ENCODE measurements at places on chromosomes 11 and 22.

- DNase-seq, result no peak
Measured at GRCh38 chr11:114263513-114264170, 32.6 kb upstream of the NNMT start.

DNA sequence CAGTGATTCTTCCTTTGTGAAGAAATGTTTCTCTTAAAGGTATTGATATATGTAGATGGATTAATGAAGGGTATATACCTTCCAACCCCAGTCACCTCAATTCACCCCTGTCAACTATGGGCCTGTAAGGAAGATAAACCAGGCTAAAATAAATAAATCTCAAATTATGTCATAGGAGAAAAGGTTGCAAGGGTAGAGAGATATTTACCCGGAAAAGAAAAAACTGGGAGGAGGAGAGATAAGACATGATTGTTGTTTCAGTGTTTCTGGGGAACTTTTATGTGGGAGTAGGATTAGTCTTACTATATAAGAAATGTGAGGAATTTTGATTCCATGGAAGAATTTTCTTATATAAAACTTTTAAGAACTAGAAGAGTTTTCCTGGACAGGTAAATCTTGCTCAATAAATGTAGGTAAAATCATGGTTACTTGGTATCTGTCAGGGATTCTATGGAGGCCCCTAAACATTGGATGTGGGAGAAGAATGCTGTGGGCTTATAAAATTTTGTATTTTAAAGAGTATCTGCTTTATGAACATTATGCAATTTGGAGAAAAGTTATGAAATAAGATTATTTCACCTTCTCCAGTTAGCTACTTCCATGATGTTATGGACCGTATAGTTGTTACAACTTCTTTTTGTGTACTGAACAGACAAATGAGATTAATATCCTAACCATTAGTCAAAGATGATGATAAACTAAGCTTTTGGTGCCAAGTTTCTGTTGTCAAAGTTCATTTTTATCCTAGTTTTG lies 6.4 kb downstream of the YAP1 start:
- DNase-seq, result no peak

GRCh38 chr11:12552692-12553091 lies 121.5 kb upstream of the TEAD1 start:
- DNase-seq, result no peak

DNA sequence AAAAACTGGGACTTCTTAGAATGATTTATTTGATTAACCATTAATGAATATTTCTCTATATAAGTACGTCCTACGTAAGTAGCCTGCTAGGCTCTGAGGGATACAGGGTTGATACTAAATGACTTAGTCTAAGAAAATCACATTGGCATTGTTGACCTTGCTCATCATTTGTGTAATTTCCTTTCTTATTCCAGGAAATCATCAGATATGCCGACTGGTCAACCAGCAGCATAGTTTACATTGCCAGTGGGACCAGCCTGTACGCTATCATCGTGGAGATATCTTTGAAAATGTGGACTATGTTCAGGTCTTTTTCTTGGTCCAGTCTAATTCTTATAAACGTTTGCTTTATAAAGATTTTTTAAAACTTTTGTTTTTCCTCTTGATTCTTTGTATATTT lies 42.5 kb downstream of the TTC17 start:
- no peak for DNase-seq

DNA sequence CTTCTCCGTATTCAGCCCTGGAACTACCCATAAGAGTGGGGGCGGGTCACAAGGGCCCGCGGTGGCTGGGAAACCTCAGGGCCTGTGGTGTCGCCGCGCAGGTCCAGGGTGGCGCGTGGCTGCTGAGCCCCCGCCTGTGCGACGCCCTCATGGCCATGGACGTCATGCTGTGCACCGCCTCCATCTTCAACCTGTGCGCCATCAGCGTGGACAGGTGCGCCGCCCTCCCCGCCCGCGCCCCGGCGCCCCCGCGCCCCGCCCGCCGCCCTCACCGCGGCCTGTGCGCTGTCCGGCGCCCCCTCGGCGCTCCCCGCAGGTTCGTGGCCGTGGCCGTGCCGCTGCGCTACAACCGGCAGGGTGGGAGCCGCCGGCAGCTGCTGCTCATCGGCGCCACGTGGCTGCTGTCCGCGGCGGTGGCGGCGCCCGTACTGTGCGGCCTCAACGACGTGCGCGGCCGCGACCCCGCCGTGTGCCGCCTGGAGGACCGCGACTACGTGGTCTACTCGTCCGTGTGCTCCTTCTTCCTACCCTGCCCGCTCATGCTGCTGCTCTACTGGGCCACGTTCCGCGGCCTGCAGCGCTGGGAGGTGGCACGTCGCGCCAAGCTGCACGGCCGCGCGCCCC lies 2.4 kb downstream of the DRD4 start:
- no peak for DNase-seq

GRCh38 chr11:72685560-72686480 lies 11.6 kb upstream of the PDE2A start:
- DNase-seq, result no peak

- DNase-seq, result no peak
Measured at GRCh38 chr11:88619071-88619425, 281.5 kb upstream of the CTSC start.

DNA sequence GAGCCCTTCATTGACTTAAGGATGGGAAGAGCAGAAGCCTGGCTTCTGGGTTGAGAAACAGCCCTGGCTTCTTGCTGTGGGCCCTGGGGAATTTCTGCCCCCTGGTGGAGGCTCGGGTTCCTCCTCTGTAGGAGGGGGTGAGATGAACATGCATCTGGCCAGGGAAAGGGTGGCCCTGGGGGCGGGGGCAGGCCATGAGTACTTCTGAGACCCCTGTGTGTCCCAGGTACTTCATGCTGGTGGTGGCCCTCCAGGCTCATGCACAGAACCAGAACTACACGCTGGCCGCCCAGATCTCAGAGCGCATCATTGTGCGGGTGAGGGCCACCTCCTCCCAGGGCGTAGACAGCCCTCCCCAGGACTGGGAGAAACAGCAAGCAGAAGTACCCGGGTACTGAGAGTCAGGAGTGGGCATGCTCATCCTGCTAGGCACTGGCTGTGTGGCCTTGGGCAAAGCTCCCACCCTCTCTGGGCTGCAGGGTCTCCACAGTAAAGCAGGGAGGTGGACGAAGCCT lies 15.8 kb downstream of the TMEM258 start:
- DNase-seq, result peak; percentile 34

DNA sequence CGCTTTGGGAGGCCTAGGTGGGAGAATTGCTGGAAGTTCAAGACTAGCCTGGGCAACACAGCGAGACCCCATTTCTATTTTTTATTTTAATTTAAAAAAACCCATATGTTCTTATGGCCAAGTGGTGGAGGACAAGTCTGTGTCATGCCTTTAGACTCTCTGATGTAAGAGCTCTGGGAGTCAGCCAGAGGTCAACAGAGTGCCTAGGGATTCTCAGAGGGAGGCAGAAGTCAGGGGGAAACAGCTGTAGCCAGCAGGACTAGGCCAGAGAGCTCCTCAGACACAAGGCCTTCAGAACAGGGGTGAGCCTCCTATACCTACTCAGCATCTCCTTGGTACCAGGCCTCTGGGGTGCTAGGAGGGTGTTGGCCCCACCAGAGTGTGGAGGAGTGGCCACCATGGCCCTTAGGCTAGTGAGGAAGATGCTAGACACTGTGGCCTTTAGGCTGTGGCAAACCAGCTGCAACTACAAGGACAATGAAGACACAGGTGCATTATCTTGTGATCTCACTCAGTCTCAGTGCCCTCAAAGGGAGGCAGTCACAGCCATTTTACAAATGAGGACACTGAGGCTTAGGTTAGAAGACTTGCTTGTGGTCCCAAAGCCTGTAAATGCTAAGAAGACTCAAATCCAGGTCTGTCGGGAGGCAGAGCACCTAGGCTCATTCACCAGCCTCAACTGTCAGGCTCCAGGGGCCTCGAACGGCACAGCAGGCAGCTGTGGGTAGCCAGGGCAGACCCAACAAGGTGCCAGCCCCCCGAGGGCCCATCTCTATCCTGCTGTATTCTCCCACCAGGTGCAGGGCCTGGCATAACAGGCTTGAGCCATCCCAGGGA lies 5.0 kb downstream of the ZP1 start:
- DNase-seq, result no peak

GRCh38 chr11:111797145-111797581 lies 31.0 kb upstream of the PPP2R1B start:
- no peak for DNase-seq

DNA sequence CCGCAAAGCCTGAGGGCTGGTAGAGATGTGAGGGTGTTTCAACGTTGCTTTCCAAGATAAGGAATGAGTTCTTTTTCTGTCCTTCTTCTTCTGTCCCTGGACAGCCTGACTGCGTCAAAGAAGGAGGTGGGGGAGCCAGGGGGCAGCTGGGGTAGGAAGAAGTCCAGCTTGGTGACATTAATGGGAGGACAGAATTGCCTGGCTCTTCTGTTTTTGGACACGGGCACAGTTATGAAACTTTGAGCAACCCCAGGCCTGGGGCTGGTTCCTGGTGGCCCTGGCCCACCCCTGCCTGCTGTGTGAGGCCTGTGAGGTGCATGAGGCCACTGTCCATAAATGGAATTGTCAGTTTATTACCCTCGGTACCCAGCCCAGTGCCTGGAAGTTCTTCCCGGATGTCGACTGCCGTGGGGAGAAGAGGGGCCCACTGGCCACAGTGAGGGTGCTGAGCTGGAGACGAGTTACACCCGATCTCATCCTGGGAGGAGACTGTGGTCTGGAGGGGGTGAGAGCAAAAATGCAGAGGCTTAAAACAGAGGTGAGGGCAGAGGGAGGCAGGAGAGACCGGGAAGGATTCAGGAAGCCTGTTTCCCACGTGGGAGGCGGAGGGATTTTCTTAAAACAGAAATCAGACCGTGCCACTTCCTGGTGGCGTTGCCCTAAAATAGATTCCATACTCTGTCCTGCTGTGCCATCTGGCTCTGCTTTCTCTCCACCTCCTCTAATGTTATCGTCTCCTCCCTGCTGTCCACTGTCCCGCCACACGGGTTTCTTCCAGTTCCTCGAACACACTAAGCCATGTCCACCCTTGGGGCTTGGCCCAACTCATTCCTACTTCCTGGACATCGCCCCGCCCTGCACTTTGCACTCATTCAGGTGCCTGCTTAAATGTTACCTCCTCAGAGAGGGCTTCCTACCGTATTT lies 59.7 kb upstream of the RASD2 start:
- no peak for DNase-seq

GRCh38 chr11:8293171-8293570 lies 29.5 kb upstream of the LMO1 start:
- no peak for DNase-seq

- DNase-seq, result no peak
Measured at GRCh38 chr22:28736301-28737155, 5.1 kb downstream of the CHEK2 start.

DNA sequence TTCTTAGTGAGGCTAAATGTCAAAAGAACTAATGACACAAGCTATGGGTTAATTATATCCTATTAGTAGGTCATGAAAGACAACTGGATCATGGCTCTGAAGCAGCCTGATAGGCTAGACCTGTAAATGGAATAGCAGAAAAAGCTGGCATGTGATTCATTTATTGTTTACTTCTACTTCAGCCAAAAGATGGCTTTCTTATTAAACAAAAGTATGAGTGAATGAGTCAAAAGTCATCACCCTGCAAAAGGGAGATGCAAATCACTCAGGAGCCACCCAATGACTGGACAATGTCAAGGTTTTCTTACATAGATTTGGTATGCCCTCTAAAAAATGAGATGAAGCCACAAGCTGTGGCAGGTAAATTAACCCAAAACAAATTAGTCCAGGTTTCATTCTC lies 138.0 kb downstream of the TRPC6 start:
- no peak for DNase-seq

- no peak for DNase-seq
Measured at GRCh38 chr11:86355256-86355655, 19.4 kb upstream of the CCDC81 start.

DNA sequence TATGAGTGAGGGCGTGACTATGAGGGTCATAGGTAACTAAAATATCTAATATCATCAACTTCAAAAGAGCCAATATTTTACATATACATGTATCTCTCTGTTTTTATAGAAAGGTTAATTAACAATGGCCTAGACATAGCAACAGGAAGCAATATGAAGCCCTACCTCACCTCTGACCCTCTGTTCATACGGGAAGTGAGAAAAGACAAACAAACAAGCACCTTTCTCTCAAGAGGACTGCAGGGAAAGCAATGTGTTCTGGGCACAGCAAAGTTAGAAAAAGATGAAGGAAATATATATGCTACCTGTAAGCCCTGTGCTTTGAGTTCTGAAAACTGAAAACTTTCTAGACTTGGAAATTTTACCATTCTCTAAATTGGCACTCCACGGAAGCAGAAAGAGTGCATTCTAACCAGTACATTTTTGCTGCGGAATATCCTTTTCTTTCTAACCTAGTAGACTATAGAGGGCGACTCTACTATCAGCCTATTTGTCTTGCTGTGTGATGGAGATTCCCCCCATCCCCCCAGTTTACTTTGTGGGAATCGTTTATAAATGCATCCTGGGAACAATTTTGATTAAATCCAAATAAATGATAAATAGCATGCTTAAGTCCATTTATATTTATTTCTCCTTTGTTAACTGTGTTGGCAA lies 830.4 kb upstream of the FAT3 start:
- no peak for DNase-seq

DNA sequence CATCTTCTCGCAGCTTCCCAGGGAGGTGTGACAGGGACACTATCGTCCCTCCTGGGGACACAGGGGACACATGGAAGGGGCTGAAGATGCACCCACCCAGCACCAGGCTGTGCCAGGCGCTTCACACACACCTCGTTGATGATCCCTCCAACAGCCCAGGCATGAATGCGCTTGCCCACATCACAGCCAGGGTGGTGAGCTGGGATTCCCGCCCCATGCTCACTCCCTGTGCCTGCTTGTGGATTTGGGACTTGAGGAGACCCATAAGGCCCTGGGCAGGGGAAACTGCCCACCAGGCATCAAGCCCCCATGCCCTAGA lies 57.8 kb downstream of the OTOG start:
- DNase-seq, result no peak

DNA sequence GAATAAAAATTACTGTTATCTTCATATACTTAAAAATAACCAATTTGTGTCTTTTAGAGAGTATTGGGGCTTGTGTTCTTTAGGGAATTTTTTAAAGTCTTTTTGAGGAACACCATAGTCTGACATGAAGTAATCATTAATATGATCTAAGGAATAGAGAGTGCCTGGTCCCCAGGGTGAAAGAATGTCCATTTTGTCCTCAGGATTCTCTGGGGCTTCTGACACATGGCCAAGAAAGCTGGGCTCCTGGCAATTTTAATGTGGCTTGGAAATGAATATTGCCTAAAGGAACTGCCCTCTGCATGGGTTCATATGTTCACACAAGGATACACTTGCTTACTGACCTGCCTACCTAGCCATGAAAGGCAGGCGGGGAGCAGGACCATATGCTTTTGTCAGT lies 33.7 kb downstream of the NF2 start:
- no peak for DNase-seq

DNA sequence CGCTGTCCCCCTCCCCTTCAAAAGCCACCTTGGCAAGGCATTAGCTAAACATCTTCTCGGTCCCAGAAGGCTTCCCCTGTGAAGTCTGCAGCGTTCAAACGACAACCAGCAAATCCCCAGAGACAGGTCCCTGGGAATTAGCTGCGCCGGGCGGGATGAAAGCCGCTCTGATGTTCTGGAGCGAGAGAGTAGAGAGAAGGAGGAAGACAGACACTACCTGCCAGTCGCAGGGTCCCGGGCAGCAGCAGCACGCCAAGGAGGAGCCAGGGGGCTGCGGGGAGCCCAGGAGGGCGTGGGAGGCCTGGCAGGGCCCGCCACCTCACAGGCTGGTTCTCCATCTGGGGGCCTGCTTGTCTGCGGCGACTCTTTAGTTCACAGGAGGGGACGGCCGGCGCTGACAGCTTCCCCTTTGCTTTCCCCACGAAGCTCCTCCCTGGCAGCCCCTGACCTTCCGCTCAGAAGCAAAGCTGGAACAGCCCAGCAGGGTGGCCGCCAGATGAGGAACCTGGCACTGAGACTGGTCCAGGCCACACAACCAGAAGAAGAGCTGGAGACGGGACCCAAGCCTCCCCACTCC lies at the start of gene NFAM1:
TSS of gene NFAM1 (minus strand) at position 384 of the 577 bp plus-strand sequence. CDS start at position 338, 46 bp downstream.
- DNase-seq, result no peak

Data from central memory CD4-positive, alpha-beta T cell (primary cell).